ENCODE measurements at places on chromosomes 4 and X.

GRCh38 chr4:112982680-112983079, 66.8 kb upstream of the ANK2 start:
- DNase-seq, result no peak
- no peak overlapping the region for H3K27ac ChIP-seq
- no peaks in the 10 kb centered on the region for H3K27me3 ChIP-seq
- H3K36me3 ChIP-seq, result no peaks in the 10 kb centered on the region

DNA sequence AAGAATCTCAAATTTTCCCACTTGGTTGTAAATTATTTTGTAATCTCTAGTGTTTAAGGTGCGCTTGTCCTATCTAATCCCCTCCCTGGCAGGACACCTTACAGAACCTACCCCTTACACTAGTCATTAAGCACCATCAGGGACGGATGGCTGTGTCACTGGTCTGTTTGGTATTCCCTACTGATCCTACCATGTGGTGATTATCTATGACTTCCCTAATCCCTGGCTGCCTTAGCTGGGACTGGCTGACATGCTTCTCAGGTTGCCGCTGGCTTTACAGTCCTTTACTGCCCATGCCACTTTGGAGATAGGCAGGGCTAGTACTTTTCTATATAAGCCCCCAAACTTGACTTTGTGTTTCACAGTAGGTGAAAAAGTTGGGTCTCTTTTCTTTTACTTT, 58.6 kb downstream of the ELOVL6 start:
- no peaks in the 10 kb centered on the region for H3K4me1 ChIP-seq
- no peak overlapping the region for H3K4me3 ChIP-seq
- peaks cover 12% of the 10 kb centered on the region for H3K36me3 ChIP-seq
- no peak for DNase-seq
- H3K27me3 ChIP-seq, result no peaks in the 10 kb centered on the region

GRCh38 chr4:38280323-38280706, 320.1 kb downstream of the PTTG2 start:
- H3K27me3 ChIP-seq, result no peaks in the 10 kb centered on the region
- H3K27ac ChIP-seq, result no peak overlapping the region
- H3K4me1 ChIP-seq, result peaks cover 21% of the 10 kb centered on the region
- DNase-seq, result no peak

GRCh38 chrX:24862343-24862742, 153.4 kb downstream of the ARX start:
- no peaks in the 10 kb centered on the region for H3K4me1 ChIP-seq
- H3K27me3 ChIP-seq, result no peaks in the 10 kb centered on the region
- DNase-seq, result no peak
- H3K36me3 ChIP-seq, result peaks cover 21% of the 10 kb centered on the region
- no peak overlapping the region for H3K27ac ChIP-seq

GRCh38 chr4:76628251-76628650, 193.2 kb downstream of the SHROOM3 start:
- no peaks in the 10 kb centered on the region for H3K36me3 ChIP-seq
- no peaks in the 10 kb centered on the region for H3K4me1 ChIP-seq
- peaks cover 5% of the 10 kb centered on the region for H3K27me3 ChIP-seq
- no peak overlapping the region for H3K27ac ChIP-seq
- H3K4me3 ChIP-seq, result no peak overlapping the region

DNA sequence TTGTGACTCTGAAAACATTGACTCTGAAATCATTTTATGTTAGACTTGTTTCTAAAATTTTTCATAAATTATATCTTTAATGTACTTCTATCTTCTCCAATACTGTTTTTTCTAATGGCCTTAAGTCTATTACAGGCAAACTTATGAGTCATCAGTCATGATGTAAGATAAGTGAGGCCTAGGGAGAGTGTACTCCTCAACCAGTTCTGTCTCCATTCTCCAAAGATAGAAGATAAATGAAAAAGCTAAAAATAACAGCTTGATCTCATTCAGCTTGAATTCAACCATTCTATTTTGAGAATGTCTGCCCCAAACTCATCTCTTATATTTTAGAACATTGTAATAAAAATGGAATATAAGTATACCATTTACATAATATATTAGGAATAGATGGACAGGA, 34.5 kb downstream of the STBD1 start:
- no peak overlapping the region for H3K27ac ChIP-seq
- DNase-seq, result no peak
- H3K36me3 ChIP-seq, result no peaks in the 10 kb centered on the region
- H3K4me3 ChIP-seq, result no peak overlapping the region
- no peaks in the 10 kb centered on the region for H3K27me3 ChIP-seq

- H3K27ac ChIP-seq, result no peak overlapping the region
- H3K4me3 ChIP-seq, result no peak overlapping the region
- H3K36me3 ChIP-seq, result no peaks in the 10 kb centered on the region
- H3K4me1 ChIP-seq, result peaks cover 17% of the 10 kb centered on the region
- no peaks in the 10 kb centered on the region for H3K27me3 ChIP-seq
These were observed 330.3 kb downstream of the BCOR start for GRCh38 chrX:39767446-39767845.

DNA sequence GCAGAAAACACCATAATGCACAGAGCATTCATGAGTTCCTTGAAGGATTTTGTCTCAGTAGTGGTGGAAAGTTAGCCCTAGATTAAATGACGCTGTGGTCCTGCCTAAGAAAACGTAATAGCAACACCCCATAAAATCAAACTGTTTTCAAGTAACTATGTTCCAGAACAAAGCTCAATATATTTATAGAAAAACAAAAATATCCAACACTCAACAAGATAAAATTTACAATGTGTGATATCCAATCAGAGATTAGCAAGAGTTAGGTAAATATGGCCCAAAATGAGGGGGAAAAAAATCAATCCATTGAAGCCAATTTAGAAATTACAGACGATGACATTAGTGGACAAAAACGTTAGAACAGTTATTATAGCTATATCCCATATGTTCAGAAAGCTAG, 9.9 kb upstream of the GAB1 start:
- no peaks in the 10 kb centered on the region for H3K36me3 ChIP-seq
- no peak overlapping the region for H3K27ac ChIP-seq
- DNase-seq, result no peak
- H3K4me3 ChIP-seq, result no peak overlapping the region
- no peaks in the 10 kb centered on the region for H3K27me3 ChIP-seq
- H3K4me1 ChIP-seq, result no peaks in the 10 kb centered on the region

DNA sequence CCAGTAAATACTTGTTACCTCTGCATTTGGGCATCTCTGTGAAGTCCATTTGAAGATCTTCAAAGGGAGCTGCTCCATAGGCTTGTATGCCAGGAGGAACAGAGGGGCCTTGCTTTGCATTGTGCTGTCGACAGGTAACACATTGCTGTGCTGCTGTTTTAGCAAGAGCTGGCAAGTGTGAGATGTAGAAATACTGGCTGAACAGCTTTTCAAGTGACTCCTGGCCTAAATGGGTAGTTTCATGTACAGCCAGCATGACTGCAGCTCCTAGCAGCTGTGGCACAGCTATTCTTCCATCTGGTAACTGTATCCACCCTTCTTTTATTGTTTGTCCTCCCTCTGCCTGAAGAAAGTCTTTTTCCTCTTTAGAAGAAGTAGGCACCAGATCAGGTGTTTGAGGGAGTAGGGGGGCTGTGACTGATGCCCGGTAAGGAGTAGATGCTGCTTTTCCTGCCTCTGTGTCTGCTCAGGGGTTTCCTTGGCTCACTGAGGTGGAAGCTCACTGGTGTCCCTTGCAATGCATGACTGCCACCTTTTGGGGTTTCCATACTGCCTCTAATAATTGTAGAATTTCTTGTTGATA, 965.3 kb downstream of the CCSER1 start:
- no peaks in the 10 kb centered on the region for H3K36me3 ChIP-seq
- no peak overlapping the region for H3K27ac ChIP-seq
- no peak for DNase-seq
- no peaks in the 10 kb centered on the region for H3K4me1 ChIP-seq

DNA sequence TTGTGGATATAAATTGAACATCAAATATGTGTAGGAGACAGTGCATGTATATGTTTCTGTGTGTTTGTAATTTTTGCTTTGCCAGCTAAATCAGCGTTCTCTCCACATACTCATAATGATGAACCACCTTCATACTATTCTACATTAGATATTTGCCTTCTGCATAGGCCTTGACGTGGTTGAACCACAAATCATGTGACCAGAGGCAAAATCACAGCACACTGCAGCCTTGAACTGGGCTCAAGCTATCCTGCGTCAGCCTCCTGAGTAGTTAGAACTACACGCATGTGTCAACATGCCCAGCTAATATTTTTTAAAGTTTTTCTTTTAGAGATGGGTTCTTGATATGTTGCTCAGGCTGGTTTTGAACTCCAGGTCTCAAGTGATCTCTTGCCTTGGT, 9.5 kb downstream of the UBQLN2 start:
- peaks cover 12% of the 10 kb centered on the region for H3K4me1 ChIP-seq
- peaks cover 19% of the 10 kb centered on the region for H3K36me3 ChIP-seq
- H3K27me3 ChIP-seq, result no peaks in the 10 kb centered on the region
- no peak for DNase-seq

- H3K4me3 ChIP-seq, result no peak overlapping the region
- peaks cover 75% of the 10 kb centered on the region for H3K4me1 ChIP-seq
- peak; percentile 48 for DNase-seq
- no peaks in the 10 kb centered on the region for H3K27me3 ChIP-seq
- no peaks in the 10 kb centered on the region for H3K36me3 ChIP-seq
- peak overlapping the region; percentile 84 for H3K27ac ChIP-seq
These were observed 59.1 kb downstream of the ANXA3 start for GRCh38 chr4:78610546-78611214.

DNA sequence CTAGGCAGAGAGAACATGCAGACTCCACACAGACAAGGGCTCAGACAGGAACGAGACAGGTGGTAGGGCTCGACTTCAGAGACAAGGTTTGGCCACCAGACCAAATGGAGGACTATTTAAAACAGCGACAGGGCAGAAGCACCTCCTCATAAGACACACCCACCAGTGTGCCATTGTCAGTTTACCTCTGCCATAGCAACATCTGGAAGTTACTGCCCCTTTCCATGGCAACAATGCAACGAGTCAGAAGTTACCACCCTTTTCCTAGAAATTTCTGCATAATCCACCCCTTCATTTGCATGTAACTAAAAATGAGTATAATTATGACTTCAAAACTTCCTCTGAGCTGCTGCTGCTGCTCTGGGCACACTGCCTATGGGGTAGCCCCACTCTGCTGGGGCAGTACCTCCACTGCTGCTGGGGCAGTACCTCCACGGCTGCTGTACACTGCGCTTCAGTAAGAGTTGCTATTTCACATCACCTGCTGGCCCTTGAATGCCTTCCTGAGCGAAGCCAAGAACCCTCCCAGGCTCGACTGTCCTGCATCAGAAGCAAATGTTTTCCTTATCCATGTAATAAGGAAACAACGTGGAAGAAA, 2222.3 kb upstream of the AGA start:
- no peaks in the 10 kb centered on the region for H3K36me3 ChIP-seq
- H3K4me3 ChIP-seq, result no peak overlapping the region
- DNase-seq, result no peak
- H3K27me3 ChIP-seq, result no peaks in the 10 kb centered on the region

DNA sequence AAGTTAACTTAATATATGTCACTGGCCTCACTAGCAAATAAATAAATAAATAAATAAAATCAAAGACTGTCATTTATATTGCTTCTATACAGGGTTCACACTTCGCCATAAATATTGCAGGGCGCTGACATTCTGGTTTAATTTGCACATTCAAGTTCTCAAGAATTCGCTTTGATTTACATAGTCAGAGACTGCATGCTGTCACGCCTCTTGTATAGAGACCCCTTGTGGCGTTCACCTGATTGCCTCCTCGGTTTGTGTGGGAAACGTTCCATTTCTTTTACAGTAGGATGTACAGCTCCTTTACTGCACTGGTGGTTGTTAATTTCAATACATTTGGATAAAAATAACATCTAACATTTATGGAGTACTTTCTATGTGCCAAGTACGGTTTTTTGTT, 71.3 kb upstream of the ADGRG2 start:
- H3K4me3 ChIP-seq, result no peak overlapping the region
- H3K36me3 ChIP-seq, result no peaks in the 10 kb centered on the region
- no peaks in the 10 kb centered on the region for H3K4me1 ChIP-seq
- no peaks in the 10 kb centered on the region for H3K27me3 ChIP-seq

DNA sequence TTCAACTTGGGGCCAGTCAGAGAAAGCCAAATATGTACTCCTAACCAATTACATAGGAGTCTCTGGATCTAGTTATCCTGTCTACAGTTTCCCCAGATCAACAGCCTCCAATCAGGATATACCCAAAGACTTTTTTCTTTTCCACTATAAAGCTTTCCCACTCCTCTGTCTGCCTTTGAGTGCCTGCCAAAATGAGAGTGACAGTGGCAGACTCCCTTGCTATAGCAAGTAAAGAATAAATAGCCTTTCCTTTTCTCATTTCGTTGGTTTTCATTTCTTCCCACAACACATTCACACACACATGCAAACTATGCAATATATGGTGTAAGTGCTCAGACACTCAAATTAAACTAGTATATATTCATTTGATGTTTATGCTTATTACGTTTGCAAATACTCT, 302.4 kb upstream of the TACR3 start:
- H3K4me1 ChIP-seq, result no peaks in the 10 kb centered on the region
- no peak for DNase-seq
- H3K27me3 ChIP-seq, result no peaks in the 10 kb centered on the region
- no peak overlapping the region for H3K4me3 ChIP-seq
- H3K36me3 ChIP-seq, result no peaks in the 10 kb centered on the region
- H3K27ac ChIP-seq, result no peak overlapping the region

Measured in DND-41 (cell line).